NCI-H1092 (cell line): ENCODE measurements at places on chromosomes 4 and X.

- DNase-seq: no peak
These were observed 44.1 kb downstream of the SLC16A2 start for GRCh38 chrX:74465424-74465823.

GRCh38 chr4:30744386-30744785, 24.2 kb downstream of the PCDH7 start:
- no peak for DNase-seq

DNA sequence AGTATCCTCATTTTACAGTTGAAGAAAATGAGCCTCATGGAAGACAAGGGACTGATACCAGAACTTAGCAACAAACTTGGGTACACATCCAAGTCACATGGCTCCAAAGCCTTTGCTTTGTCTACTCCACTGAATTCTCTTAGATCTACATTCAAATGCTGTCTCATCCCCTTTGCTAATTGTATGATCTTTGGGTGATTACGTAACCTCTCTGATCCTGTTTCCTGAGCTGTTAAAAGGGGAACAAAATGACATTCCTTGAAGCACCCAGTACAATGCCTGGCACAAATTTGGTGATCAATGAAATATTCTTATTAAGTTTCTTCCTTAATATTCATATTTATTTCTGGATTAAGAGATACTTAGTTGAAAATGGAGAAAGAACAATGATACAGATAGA, 5.9 kb upstream of the HPGD start:
- DNase-seq: no peak

GRCh38 chr4:75469896-75470295, 44.3 kb downstream of the RCHY1 start:
- DNase-seq: no peak

DNA sequence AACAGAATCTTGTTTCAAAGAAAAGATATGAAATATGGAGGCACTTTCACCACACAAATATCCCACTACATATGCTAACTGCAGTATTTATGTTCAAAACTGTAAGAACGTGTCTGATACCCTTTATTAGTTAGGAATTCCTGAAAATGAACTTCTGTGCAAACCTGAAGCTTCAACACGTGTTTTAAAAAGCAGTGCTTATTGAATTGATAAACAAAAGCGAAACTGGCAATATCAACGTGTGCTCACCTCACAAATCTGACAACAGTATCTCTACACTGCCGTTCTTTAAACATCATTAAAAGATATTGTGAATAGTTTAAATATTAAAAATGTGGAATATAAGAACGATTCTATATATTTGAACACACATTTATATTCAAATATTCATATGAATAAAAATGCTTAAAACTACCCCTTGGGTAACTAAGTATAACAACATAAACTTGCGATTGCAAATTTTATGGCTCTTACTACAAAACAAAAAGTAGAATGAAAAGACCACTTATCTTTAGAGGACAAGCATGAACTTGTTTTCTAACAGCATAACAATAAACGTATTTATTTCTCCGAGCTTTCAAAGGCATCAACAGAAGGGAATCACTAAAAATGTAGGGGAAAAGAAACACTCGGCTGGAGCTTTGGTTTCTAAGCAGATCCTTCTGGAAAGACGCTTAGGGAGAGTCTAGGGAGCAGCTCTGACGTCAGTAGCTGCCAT, at the start of gene LRP2BP:
Gene LRP2BP, minus strand, starts transcription at position 687 of the 718 bp plus-strand sequence. CDS start 17,738 bp downstream, outside the sequence.
- DNase-seq: no peak

- DNase-seq: no peak
These were observed 44.3 kb upstream of the PAGE4 start for GRCh38 chrX:49784747-49785280.

DNA sequence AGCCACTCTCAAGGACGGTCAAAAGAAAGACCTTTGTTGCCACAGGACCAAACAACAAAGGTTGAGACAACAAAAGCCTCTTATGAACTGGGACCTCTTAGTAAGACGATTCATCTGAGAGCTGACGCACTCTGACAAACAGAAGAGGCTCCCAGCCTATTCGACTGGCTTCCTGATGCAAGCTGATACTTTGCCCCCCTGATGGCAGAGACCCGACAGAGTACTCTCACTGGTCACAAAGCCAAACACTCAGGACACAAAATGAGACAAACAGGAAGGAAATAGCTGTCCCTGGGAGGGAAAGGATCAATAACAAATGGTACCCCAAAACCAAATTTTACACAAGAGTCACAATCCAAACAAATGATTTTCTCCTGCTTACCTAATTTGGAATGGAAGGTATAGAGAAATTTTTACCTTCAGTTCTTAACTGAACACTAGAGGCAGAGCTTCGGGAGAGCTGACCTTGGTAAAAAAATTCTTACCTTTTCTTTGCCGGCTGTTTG, 75.2 kb upstream of the PLAC8 start:
- no peak for DNase-seq
